ENCODE measurements at places on chromosomes 2 and 18.

GRCh38 chr2:28533044-28533680 is 37.3 kb downstream of the PLB1 start:
- no peak for DNase-seq

- no peak for DNase-seq
Measured at GRCh38 chr2:167134381-167135072, 246.2 kb downstream of the XIRP2 start.

DNA sequence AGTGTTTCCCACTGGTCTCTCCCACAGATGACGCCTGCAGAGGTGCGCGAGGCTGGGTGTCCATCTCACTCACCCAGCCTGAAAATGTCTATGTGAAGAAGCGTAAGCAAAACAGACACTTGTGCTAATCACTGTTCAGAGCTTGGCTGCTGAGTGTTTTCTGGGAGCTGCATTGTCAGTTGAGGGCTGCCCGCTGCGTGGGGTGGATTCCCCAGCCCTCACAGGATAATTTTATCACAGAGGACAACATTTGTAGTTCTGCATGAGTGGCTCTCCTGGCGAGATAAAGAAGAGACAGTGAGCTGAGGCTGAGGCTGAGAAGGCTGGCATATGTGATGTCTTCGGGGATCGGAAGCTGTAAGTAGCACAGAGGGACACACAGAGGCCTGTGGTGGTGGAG is 16.2 kb upstream of the CAPN13 start:
- DNase-seq = no peak

GRCh38 chr2:234494361-234495250 is 2.3 kb downstream of the ARL4C start:
- no peak for DNase-seq

GRCh38 chr18:56224669-56225561 is 413.5 kb downstream of the TXNL1 start:
- no peak for DNase-seq

GRCh38 chr2:54594048-54594447 is 129.4 kb upstream of the EML6 start:
- DNase-seq = no peak

DNA sequence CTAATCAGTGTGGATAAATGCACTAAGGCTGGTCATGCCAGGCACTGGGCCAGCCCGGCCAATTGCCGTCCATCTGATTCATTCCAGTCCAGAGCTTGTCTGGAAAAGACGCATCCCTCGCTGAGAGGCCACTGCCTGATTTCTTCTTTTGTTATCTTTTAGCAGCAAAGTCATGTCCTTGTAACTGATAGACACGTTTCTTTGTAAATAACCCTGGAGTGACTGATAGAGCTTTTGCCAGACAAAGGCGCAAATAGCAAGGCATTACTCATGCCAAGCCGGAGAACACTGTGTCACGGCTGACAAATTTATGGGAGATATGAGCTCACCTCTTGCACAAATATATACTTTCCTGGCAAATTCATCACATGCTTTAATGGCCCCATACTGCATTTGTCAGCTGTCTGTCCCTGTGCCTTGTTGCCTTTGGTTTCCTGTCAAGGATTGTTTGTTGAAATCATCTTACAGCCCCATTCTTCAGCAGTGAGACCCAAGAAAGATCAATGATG is 164.4 kb downstream of the ETAA1 start:
- DNase-seq = no peak

All from stimulated activated CD4-positive, alpha-beta T cell treated with anti-CD3 and anti-CD28 coated beads, Interleukin-4, amount 100 ng/mL, for 48 hours (primary cell).